Urinary bladder (tissue), 4 donors: ENCODE measurements at places on chromosomes 16 and 17. TPM values are rescaled to one million over a fixed set of nuclear protein-coding genes. Genes with fewer than 3 reads are reported as not detected.

The MED1 gene
- total RNA-seq: 27.4 TPM

The CHD9NB gene
- 3.4 TPM for total RNA-seq

The VTN gene
- total RNA-seq: 1.1 TPM

The SEPTIN1 gene
- 0.37 TPM for total RNA-seq

The HOXB1 gene
- not detected for total RNA-seq

The IST1 gene
- total RNA-seq: 183 TPM

The PDE6G gene
- not detected for total RNA-seq

The TBC1D26 gene
- total RNA-seq: 1.3 TPM

The CAVIN1 gene
- total RNA-seq: 296 TPM

The CCL16 gene
- 0.21 TPM for total RNA-seq

The TLCD1 gene
- total RNA-seq: 1.7 TPM

The STX1B gene
- 0.74 TPM for total RNA-seq

The KRT32 gene
- not detected for total RNA-seq

The FZD2 gene
- 9.8 TPM for total RNA-seq

The GPS2 gene
- 25.0 TPM for total RNA-seq

The TRPV3 gene
- total RNA-seq: 5.1 TPM

The TBX21 gene
- total RNA-seq: 0.11 TPM

The ZACN gene
- not detected for total RNA-seq

- no peak for DNase-seq
These were observed 178.3 kb downstream of the ENGASE start for GRCh38 chr17:79252886-79253285.

DNA sequence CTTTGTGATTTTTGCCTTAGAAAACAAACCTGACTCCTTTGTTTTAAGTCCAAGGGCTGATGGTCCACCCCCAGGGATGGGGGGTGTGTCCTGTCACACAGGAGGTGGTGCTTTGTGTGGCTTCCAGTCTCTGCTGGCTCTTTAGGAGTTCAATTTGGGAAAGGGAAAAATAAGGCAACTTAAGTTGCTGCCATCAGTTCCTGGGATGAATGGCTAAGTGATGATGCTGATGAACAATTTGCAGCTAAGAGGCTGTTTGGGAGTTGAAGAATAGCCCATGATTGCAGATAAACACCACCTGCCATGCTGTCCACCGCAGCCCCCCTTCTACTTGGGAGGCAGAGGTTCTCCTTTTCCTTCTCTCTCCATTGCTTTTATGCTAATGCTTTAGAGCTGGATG is 40.2 kb downstream of the ARL4D start:
- DNase-seq: no peak

DNA sequence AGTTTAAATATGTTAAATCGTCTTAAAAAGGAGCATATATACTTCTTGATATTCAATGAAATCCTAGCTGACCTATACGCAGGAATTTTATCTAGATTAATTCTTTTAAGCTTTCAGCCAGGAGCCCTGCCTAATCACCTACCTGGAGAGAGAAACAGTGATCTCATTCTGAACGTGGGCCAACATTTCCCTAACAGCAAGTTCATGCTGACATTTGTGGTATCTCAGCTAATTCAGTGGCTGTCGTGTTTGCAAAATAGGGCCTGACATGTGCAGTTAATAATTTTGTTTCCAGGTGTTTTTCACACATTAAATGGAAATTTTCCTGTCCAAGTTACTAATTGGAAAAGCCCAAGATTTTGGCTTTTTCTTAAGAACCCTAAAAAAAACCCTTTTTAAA is 17.4 kb downstream of the KRT24 start:
- DNase-seq: no peak

- DNase-seq: no peak
These were observed 17.0 kb upstream of the DNASE1 start for GRCh38 chr16:3637371-3637923.

DNA sequence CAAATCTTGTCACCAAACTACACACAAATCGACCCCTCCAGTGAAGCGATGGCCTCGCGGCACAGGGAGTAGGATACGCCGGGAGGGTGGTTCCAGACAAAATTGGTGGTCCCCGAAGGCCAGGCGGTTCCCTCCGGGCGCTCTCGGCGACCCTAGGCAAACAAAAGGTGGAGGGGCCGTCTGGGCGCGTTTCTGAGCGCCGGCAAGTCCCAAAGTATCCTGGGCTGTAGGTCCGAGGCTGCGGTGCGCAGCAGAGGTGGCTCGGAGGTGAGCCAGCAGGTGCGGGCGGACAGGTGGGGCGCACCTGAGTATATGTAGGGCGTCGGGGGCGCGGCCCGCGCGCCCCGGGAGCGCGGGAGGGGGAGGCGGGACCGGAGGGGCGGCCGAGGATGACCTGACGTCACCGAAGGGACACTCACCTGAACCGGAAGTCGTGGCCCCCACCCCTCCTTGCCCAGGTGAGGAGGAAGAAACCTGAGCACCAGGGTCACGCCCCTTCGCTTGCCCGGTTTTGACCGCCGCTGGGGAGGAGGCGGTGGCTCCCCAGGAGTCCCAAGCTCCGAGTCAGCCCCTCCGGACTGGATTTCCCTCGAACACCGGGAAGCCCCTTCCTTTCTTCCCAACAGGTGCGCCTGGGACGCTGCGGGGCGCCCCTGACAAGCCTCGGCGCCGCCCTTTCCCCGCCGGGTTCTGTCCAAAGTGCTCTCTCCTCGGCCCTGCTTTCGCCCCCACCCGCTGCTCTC is at the start of gene CLDN7:
TSS of gene CLDN7 (minus strand) at position 287 of the 743 bp plus-strand sequence. CDS start 435 bp downstream, outside the sequence.
- no peak for DNase-seq

DNA sequence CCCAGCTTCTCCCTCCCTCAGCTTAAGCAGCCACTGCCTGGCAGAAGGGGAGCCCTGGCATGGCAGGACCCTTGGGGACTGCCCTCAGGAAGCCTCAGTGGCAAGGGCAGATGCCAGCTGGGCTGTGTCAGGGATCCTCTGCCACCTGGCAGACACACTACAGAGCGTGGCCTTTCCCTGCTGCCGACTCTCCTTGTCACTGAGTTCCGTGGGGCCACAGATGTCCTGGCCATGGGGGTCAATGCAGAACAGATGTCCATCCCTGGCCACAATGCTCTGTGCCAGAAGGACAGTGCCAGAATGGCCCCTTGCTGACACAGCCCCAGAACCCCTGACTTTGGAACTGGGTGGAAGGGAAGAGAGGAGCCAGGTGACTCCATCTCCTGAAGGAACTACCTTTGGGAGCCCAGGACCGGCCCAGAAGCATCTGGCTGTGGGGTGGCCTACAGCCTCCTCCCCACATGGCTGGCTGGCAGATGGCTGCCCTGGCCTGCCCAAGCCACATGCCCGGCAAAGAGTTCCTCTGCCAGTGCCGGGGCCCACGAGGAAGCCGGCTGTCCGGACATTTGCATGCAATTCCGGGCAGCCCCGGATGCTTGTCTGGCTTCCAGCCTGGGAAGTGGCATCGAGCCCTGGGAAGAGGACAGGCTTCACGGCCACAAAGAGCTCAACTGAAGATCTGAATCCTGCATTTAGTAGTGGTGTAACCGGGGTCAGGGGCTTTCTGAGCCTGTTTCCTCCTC is 24.1 kb downstream of the NPTX1 start:
- no peak for DNase-seq

- DNase-seq: no peak
These were observed 954.7 kb upstream of the RBFOX1 start for GRCh38 chr16:6377956-6378355.

- no peak for DNase-seq
These were observed 775.9 kb upstream of the GOT2 start for GRCh38 chr16:59510008-59510424.

- DNase-seq: no peak
These were observed 5.5 kb downstream of the GAS2L2 start for GRCh38 chr17:35747540-35748017.

- DNase-seq: no peak
These were observed 33.3 kb downstream of the TOM1L1 start for GRCh38 chr17:54933921-54934320.

GRCh38 chr17:5888811-5889210 is 181.4 kb upstream of the WSCD1 start:
- DNase-seq: no peak

GRCh38 chr16:71255721-71256120 is 25.2 kb upstream of the HYDIN start:
- DNase-seq: no peak

- no peak for DNase-seq
These were observed 22.7 kb upstream of the SRCIN1 start for GRCh38 chr17:38628441-38628840.

DNA sequence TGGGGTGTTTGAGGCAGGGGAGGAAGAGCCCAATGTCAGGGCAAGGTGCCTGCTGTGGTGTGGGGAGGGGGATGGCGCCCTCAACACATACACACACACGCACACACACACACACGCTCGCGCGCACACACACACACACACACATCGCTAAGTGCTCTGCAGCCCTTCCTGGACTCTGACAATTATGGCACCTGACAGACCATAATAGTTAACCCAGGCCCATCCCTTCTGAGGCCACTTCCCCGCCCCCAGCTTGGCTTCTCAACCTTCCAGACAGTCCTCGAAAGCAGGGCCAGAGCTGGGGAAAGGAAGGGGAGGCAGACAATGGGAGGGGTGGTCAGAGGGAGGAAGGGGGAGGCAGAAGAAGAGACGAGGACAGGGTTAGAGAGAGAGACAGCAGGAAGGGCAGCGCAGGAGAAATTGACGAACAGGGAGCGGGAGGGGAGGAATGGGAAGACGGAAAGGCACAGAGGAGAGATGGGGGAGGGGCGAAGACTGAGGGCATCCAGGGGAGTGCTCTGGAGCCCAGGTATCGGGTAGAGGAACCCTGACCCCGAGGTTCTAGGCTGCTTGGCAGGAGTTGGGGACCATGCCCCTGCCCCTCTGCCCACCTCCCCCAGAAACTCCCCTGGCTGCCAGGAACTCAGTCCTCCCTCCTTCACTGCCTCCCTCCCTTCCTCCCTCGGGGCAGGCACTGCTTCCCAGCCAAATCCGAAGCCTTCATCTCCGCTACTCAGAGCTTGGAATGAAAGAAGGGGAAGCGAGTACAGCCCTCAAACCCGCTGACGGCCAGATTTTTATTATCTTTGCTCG is 4.0 kb downstream of the SRCIN1 start:
- DNase-seq: no peak

- no peak for DNase-seq
These were observed 63.6 kb upstream of the TBX2 start for GRCh38 chr17:61335845-61336655.

DNA sequence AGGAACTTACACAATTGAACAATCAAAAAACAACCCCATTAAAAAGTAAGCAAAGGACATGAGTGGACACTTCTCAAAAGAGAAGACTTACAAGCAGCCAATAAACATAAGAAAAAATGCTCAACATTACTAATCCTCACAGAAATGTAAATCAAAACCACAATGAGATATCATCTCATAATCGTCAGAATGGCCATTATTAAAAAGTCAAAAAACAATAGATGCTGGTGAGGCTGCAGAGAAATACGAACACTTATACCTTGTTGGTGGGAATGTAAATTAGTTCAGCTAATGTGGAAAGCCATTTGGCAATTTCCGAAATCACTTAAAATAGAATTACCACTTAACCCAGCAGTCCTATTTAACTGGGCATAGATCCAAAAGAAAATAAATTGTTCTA is 301.9 kb upstream of the KCNJ16 start:
- DNase-seq: no peak

- peak; percentile 21 for DNase-seq
These were observed 115.6 kb upstream of the SDK2 start for GRCh38 chr17:73759734-73760438.
